ENCODE measurements at places on chromosomes 7 and 10.

DNA sequence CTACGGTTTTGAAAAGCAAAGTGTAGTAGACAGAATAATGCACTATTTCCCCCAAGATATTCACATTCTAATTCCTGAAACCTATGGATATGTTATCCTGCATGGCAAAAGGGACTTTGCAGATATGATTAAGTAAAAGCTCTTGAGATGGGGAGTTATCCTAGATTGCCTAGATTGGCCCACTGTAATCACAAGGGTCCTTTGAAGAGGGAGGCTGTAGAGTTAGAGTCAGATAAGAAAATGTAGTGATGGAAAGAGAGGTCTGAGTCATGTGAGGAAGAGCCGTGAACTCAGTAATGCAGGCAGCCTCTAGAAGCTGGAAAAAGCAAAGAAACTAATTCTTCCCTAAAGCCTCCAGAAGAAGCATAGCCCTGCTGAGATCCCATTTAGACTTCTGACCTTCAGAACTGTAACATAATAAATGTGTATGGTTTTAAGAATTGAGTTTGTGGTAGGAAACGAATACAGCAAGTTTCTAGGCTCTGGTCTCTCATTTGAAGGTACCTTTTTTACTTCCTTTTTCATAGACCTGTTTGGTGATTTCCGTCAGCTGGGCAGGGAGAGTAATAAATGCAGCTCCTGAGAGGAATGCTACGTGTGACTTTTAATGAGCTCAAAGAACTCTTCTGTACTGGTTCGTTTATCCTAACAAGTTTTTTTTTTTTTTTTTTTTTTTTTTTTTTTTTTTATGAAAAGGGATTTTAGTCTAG is 41.9 kb upstream of the NXPH1 start:
- DNase-seq, result no peak

- DNase-seq, result no peak
These were observed 20.2 kb upstream of the TMEM178B start for GRCh38 chr7:141053626-141054025.

GRCh38 chr10:86079088-86079487 is 287.5 kb downstream of the GRID1 start:
- DNase-seq, result no peak

DNA sequence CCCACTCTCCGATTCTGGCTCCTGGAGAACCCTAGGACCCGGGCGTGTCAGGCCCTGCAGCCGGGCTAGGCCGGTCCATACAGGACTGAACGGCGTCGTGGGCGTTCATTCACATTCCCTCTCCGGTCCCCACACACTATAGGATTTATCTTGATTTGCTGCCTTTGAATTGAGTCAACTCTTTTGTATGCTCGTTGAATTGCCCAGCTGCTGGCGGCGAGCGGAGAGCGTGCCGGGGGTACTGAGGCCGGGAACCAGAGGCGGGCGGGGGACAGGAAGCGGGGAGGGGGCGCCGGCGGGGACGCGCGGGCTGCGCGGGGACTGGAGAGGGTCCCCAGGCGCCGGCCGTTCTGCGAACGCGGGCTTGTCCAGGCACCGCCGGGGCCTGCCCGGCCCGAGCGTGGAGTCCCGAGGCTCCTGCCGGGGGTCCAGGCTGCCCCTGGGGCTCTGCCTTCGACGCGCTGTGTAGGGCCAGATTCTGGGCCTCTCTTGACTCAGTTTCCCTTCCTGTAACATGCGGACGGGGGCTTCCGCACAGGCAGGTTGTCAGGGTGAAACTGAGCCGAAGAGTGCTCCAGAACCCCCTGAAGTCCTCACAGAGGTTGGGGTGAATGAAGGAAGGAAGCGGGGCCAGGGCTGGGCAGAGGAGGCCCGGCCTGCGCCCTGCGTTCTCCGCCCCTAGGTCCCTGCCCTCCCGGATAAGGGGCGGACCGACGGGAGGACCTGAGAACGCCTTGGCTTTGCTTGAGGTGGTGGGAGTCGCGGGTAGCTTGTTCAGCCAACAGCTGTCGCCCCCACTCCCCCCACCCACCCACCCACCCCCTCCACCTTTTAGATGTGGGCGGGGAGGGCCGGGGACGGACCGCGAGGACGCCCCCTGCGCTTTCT is 769 bp upstream of the ELFN1 start:
- DNase-seq, result no peak

GRCh38 chr10:8254350-8254749 is 199.9 kb downstream of the GATA3 start:
- no peak for DNase-seq

DNA sequence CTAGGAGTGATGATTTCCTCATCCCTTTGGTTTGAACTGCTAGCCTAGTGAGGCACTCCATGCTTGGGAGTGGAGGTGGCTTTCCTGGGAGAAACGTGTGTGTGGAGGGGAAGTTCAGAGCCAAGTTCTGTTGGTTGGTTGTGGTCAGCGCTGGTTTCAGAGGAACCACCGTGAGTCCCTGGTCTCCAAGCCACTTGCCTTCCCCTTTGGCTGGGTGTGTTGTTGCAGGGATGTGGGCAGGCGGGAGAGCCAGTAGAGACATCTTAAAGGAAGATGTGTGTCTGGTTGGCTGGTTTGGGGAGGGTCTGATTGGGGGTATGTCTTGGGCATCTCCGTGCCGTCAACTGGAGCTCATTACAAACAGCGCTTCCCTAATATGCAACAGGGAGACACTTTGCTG is 130.8 kb upstream of the TCF7L2 start:
- DNase-seq, result no peak

DNA sequence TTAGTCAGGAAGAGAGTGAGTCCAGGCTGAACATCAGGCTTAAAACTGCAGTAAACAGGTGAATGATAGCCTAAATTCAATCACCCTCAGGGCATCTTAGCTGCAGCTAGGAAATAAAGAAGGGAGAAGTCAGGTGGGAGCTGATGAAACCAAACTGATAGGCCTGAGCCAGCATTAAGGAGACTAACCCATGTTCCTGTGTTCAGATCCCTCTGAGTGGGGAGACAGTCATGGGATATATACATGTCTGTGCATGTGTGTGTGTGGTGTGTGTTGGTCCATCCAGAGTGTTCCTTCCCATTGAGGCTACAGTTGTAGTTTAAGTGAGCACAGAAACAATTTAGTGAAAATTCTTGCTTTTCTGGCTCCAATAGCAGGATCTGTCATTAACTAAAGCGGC is 480.9 kb downstream of the PHTF2 start:
- DNase-seq, result no peak

DNA sequence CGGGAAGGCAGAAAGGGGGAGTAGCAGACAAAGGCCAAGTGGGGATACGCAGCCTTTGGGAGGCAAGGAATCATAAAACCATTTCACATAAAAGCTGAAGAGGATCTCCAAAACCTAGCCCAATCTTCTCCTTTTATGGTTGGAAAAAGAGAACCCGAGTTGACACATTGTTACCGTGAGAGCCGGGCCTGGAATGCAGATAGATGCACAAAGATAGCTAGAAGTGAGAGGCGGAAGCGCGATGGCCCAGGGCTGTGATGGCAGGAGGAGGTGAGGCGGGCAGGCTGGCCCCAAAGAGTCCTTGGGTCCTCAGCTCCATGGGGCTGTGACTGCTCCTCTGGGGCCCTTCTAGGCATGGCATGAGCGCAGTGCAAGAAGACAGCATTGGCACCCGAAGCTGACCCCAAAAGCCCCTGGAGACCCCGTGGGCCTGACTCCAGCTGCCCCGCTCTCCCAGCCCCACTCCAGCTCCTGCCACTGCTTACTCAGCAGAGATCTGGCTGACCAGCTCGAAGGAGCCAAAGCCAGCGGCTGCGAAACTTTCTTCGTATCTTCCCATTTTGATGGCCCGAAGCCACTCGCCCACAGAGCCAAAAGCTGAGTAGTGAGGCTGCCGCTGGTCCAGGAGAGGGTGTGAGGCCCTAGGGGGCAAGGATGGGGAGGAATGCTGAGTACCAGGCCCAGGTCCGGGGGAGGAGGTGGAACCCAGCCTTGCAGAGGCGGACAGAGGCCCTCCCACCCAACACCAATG is 22.5 kb downstream of the EPHB4 start:
- no peak for DNase-seq

- no peak for DNase-seq
These were observed 80.9 kb downstream of the LRRC17 start for GRCh38 chr7:102993718-102994029.

DNA sequence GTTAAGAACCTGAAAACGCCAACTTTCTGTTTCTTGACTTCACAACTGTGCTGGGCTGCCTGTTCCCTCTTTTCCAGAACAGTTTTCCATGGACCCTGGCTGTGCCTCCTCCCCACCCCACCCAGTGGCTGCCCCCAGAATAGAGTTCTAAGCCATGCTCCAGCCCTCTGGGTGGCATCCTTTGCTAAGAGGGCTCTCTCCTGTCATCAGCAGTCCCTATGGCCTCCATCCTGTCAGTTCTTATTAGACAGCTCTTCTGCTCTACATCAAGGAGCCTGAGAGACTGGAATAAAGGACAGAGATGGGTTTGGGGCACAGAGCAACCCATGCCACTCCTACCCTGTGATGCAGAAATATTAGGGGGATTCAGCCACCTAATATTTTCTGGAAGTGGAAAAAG is 13.9 kb upstream of the LRRC4 start:
- DNase-seq, result no peak

DNA sequence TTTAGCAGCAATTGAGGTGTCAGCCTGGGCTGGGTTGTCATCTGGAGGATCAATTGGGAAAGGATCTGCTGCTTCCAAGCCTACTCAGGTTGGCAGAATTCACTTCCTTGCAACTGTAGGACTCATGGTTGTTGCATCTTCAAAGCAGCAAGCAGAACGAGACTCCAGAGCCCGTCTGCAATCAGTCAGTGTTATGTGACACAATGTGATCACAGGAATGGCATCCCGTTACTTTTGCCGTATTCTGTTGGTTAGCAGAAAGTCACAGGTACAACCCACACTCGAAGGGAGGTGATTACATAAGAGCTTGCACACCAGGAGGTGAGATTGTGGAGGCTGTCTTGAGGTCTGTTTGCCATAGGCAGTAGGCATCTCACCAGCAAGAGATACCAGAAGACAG is 15.4 kb upstream of the LYZL1 start:
- DNase-seq, result no peak

- no peak for DNase-seq
These were observed 880 bp downstream of the HERC4 start for GRCh38 chr10:68074031-68074774.

DNA sequence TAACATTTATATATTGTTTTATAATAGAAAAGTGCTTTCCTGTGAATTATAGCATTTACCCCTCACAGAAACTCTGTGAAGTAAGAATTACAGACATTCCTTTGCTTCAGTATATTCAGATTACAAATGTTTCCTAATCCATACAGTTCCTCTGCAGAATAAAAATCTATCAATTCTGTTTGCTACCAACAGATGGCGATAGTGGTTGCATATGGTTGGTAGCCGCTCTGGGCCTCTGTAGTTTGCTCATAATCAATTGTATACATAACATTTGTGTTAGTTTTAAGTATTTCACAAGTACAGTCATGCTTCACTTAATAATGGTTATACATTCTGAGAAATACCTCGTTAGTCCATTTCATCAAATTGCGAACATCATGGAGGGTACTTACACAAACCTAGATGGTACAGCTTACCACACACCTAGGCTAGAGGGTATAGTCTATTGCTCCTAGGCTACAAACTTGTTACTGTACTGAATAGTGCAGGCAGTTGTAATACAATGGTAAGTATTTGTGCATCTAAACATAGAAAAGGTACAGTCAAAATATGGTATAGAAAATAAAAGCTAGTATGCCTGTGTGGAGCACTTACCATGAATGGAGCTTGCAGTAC is 94.4 kb upstream of the STEAP4 start:
- no peak for DNase-seq

- no peak for DNase-seq
These were observed 104.2 kb downstream of the GLRX3 start for GRCh38 chr10:130240409-130240808.

DNA sequence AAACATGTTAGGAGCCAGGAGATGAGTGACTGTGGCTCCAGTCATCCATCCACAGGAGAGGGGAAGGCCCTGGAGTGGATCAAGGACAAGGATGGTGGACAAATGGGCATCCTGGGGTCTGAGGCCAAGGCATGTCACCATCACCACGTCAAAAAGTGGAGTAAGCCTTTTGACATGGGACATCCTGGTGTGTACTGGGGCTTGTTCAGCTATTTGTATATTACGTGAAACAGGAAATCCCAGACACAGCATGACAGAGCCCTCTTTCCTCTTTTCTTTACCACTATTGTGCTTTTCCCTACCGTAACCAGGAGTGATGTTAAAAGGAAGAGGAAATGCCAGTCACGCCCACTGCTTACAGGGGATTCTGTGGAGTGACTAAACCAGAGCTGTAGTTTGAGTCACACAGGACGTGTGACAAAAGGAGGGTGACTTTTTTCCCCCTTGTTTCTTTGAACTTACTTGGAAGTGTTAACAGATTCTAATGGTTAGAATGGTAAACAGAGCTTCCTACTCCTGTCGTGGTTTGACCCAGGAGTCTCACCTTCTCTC is 15.4 kb downstream of the ACSL5 start:
- no peak for DNase-seq

DNA sequence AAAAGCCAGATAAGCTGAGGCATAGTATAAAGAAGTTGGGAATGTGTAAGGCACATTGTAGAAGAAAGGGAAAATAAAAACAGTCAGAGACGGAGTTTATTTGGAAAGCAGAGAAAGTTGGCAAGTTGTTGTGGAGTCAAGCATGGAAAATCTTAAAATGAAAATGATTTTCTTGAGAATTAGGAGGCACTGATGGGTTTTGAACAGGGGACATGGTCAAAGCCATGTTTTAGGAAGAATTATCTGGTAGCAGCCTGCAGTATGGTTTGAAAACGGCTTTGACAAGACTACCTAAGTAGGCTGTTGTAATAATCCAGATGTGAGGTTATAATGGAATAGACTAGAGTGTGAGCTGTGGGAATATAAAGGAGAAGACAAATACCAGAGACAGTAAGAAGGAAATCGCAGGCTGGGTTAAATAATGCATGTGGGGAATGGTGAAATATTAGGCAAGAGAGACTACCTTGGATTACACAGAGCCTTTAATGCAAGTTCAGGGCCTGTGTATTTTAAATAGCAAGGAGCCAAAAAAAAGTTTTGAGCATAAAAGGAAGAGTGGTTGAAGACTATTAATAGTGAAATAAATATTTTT is 130.4 kb upstream of the MEOX2 start:
- DNase-seq, result no peak

- DNase-seq, result peak; percentile 56
These were observed 77.4 kb downstream of the PON1 start for GRCh38 chr7:95246831-95247370.

DNA sequence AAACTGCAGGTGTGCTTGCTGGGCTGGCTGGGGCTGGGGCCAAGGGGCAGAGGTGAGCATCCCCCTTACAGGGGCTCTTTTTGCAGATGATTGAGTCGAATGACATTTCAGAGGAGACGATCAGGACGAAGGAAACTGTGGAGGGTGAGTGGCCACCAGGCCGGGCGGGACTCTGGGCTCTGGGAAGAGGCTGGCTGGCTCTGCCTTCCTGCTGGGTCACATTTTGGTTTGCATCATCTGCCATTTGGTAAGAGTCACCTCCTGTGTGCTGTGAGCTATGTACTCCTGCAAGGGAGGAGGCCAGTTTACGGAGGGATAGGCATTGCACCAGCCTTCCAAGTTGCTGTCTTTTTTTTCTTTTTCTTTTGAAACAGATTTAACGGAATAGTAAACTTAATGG is 73.0 kb upstream of the GTF2IRD1 start:
- no peak for DNase-seq

All from fibroblast of skin of left quadriceps (primary cell).